NCI-H1092 treated with DMSO at 0.1 percent for 48 hours (cell line): ENCODE measurements at places on chromosomes 2 and 18.
A peak's percentile ranks its signal among the peaks of the same experiment; 100 is the strongest.

DNA sequence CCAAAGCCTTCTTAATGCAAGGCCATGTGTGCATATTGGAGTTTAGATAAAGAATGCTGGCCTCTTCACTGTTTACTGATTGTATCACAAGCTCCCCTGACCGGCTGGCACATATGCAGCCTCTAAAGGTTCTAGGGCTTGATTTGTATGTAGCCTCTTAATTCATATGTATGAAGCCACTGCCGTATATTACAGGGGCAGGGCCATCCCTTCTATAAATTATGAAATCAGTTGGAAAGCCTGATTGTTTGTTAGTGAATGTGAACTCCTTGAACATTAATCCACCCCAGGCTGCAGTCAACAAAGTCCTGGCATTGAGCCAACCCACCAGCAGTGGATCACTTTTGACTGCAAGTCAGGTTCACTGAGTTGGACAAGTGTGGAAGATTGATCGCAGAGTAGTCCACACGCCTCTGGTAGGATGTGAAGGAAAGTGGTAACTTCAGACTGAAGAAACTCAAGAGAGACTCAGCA, 61.6 kb upstream of the PARD3B start:
- DNase-seq = peak; percentile 16

GRCh38 chr2:46914578-46915230, 902 bp downstream of the MCFD2 start:
- DNase-seq = no peak

- DNase-seq = no peak
These were observed 56.5 kb downstream of the TTC21B start for GRCh38 chr2:165897074-165897473.

DNA sequence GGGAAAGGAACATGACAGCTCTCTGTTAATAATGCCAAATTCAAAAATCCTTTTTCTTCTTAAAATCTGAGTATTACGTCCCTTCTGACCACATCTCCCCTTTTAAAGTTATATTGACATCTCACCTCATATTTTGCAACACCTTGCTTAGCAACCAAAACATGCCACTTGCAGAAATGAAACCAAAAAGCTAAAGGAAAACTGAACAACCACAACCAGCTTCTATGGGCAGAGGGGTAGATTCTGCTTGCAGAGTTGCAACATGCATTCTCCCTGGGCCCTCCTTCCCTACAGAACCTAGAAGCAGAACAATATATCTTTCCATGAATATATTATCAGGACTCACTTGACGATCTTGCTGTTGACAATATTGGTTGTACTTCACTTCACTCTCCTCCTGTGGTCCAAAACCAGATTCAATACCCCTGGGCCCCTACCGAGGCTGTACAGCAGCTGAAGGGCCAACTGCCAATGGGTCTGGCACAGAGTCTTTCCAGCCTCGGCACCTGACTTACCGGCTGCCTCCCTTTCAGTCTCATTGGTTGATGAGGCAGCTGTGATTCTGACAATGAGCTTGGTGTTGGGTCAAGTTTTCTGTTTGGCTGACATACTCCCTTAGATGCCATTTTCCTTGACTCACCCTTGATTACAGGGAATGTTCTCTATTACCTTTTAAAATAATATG, 616.6 kb downstream of the ZEB2 start:
- DNase-seq = peak; percentile 4

GRCh38 chr2:145228506-145228905, 708.6 kb upstream of the ZEB2 start:
- no peak for DNase-seq

DNA sequence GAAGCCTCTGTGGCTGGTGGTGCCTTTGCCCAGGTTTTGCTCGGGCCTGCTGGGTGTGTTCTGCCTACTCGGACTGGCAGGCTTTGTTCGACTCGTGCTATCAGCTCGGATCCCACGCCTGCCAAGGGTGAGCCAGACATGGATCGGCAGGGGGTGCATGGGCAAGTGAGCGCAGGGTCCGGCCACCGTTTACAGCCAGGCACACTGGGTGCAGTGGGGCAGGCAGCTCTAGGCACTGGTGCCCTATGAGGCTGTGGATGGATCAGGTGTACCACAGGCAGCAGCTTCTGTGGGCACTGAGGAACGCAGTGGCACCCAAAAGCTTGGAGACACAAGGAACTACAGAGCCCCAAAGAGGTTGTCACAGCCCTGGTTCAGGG, 25.6 kb downstream of the MARCHF7 start:
- DNase-seq = no peak

DNA sequence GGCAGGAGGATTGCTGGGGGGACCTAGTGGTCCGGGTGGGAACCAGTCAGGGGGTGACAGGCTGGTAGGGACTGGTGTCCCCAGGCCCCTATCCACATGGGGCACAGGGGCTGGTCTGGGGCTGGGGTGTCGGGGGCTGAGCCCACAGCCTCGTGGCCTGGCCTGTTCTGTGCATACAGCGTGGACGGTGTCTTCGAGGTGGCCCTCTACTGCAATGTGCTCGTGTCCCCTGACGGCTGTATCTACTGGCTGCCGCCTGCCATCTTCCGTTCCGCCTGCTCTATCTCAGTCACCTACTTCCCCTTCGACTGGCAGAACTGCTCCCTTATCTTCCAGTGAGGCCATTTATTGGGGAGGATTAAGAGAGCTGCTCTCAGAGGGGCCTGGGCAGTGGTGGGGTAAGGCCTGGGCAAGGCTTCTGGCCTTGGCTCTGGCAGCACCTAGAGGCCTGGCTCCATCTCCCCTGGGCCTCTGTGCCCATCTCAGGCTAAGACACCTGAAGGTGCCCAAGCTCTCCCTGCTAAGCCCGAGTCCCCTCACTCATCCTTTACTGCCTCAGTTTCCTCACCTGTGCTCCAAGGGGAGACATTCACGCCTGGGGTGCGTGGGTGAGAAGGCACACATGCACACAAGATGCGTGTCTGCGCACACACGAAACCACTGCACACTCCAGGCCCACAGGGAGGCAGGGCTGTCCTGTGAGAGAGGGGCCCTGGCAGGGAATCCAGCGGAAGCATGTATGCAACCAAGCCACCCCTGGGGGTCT, 1.9 kb downstream of the CHRNG start:
- no peak for DNase-seq

- no peak for DNase-seq
These were observed 159.7 kb downstream of the CD226 start for GRCh38 chr18:69787825-69788547.

- DNase-seq = no peak
These were observed 1.4 kb upstream of the PTPRM start for GRCh38 chr18:7565677-7566076.

- DNase-seq = no peak
These were observed 175.7 kb downstream of the ETAA1 start for GRCh38 chr2:67572721-67573435.

GRCh38 chr18:9049495-9049809, 53.0 kb upstream of the NDUFV2 start:
- no peak for DNase-seq

DNA sequence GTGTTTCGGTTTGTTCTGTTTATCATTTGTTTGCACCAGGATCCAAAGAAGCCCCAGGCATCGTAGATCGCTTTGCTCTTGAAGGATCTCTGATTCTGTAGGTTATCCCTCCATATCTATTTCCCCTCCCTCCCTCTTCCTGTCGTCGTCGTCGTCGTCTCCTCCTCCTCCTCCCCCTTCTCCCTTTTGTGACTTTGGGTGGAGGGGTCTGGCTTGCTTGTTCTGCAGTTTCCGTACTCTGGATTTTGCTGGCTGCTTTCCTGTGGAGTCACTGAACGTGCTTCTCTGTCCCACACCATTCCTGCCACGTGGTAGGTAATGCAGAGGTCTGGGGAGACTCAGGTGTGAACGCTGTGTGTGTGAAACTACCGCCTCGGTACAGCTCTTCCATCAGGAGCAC, 225.0 kb downstream of the LDLRAD4 start:
- no peak for DNase-seq

DNA sequence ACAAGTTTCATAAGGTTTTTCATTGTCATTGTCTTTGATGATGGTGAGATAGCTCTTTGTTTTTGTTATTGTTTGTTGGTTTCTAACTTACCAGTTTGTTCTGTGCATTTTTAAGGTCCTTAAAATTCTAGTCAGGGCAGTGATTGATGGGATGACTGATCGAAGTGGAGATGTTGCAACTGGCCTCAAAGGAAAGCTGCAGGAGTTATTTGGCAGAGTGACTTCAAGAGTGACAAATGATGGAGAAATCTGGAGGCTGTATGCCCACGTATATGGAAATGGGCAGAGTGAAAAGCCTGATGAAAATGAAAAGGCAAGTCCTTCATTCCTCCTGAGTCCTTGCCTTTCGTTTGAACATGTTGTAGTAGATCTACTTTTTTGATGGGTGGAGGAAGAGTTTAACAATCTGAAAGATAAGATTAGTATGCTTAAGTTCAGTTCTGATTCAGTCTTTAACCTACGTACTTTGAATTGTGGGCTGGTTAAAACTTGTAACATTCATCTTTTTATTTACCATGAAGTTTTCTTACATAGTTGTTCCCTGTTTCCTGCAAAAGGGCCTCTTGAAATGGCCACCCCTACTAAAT, 135.8 kb upstream of the LTBP1 start:
- no peak for DNase-seq

- no peak for DNase-seq
These were observed 106.4 kb downstream of the POLR1A start for GRCh38 chr2:85999061-85999831.

DNA sequence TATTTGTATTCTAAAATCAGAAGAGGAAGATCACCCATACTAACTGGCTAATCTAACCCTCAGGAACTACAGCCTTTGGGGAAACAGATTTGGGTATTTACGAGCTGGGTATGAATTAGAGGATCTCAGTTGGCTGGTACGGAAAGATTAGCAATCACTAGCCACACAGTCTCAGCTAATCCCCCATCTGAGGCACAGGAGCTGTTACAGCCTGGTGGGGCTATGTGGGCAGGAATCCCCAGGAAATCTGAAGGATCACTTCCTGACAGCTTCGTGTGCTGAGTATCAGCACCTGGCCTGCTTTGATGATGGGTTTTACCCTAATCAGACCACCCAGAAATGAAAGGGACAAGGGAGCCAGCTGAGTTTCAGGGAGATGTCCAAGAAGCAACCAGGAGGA, 206.3 kb downstream of the AFF3 start:
- DNase-seq = no peak

GRCh38 chr18:79123948-79124347, 54.8 kb downstream of the ATP9B start:
- no peak for DNase-seq

DNA sequence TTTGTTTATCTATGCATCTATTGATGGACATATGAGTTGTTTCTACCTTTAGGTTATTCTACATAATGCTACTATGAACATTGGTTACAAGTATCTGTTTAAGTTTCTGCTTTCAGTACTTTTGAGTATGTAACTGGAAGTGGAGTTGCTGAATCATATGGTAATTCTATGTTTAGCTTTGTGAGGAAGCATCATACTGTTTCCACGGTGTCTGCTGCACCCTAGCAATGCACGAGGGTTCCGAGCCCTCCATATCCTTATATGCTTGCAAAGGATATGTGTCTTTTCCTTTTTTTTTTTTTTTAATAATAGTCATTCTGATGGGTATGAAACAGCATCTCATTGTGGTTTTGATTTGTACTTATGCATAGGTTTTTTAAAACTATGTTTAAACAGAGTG, 83.7 kb downstream of the FMNL2 start:
- DNase-seq = no peak

DNA sequence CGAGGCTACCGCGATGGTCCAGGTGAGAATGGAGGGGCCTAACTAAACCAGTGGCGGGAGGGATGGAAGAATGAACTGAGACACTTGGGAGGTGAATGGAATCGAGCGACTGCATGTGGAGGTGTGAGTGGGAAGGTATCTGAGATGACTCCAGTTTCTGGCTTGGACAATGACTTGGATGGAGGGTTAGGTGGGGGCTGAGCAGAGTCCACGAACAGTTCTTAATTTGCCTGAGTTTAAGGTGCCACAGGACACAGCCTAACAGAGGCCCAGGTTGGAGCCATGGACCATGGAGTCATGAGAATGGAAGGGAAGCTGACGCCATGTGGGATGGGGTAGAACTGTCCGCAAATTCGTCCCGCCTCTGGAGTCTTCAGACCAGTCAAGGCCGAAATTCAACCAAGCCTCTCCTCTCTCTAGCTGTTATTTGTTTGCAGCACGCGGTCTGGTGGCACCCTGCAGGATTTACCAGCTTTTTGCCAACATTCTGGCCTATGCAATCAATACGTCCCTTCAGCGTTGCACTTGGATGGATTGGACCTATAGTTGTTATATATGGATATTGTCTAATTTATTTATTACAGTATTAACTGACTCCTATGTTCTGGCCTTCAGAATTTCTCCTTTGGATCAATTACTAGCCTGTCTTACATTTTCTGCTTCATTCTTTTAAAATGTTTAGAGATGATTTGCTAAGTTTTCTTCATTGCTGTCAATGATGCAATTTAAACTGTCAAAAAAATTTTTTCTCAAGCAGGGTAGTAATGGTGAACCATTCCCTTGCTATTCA, 940 bp upstream of the BOLA3 start:
- DNase-seq = no peak

- DNase-seq = no peak
These were observed 199.4 kb downstream of the FSHR start for GRCh38 chr2:48954935-48955334.

GRCh38 chr2:231563378-231563961, 29.2 kb upstream of the TEX44 start:
- peak; percentile 26 for DNase-seq

GRCh38 chr2:55314985-55315384, 46.0 kb upstream of the MTIF2 start:
- DNase-seq = no peak

GRCh38 chr2:189581354-189582139, 961 bp upstream of the SLC40A1 start:
- DNase-seq = peak; percentile 26

DNA sequence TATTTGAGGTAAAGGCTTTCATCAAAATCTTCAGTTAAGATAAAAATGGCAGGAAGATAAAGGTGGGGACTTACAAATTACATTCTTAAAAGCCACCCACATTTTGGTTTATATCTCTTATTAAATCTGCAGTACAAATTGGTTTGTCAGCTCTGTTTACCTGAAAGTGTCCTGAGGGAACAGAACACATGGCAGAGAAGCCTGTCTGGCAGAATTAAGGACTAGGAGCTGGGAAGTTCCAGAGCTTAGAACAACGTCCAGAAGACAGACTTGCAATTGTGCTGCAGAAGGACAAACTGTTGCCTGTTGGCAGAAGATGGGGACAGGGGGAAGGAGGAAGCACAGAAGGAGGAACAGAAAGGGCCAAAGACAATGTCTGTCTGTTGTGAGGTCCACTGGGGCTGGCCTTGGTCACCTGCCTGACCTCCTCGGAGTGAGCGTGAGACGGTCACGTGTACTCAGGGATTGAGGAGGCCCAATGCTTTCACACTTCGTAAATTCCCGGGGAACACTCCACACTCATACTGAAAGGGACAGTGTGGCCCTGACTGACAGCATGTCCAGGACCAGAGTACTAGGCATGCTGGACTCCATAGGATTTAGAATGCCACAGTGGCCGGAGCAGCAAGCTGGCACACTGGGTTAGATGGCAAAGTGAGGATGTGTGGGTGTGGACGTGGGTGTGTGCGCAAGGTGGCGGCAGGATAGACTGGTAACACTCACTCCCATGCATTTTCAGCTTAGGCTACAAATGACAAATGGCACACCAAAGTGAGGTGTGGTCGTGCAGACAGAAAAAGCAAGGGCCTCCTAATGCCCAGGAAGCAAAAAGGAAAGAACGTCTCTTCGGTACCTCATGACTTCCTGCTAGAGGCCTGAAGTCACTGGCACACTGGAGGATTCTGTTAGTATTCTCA, 210.9 kb upstream of the REV1 start:
- no peak for DNase-seq
